ENCODE measurements at places on chromosomes 2 and 18. TPM values are rescaled to one million over a fixed set of nuclear protein-coding genes. Genes with fewer than 3 reads are reported as not detected.

The LYPD6B gene
- total RNA-seq, result 1.1 TPM

The INPP5D gene
- 14.7 TPM for total RNA-seq

DNA sequence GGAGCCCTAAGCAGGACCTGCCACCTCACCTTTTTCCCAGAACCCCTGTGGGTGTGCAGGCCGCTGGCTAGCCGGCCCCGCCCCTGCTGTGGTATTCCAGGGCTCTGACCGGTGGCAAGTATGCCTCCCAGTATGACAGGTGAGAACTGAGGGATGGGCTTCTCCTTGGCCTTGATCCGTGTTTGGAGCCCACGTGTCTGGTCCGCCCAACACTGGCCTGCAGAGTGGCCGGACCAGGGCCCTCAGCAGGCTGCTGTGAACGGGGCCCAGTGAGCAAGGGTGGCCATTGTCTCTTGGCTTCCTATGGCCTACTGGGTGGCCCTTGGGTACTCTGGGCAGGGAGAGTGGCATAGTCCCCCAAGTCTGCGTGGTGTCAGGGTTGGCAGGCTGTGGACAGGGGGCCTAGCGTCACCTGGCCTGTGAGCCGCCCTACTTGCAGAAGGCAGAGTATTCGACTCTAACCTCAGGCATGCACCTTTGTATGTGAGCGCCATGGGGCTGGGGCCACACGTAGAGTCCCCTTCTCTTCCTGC, 1.8 kb downstream of the RNPEPL1 start:
- no peak overlapping the region for H3K27ac ChIP-seq
- H3K4me3 ChIP-seq, result no peak overlapping the region
- no peak for DNase-seq
- H3K36me3 ChIP-seq, result no peaks in the 10 kb centered on the region
- peaks cover 24% of the 10 kb centered on the region for H3K4me1 ChIP-seq

The PIK3C3 gene
- 106 TPM for total RNA-seq

The CD28 gene
- not detected for total RNA-seq

DNA sequence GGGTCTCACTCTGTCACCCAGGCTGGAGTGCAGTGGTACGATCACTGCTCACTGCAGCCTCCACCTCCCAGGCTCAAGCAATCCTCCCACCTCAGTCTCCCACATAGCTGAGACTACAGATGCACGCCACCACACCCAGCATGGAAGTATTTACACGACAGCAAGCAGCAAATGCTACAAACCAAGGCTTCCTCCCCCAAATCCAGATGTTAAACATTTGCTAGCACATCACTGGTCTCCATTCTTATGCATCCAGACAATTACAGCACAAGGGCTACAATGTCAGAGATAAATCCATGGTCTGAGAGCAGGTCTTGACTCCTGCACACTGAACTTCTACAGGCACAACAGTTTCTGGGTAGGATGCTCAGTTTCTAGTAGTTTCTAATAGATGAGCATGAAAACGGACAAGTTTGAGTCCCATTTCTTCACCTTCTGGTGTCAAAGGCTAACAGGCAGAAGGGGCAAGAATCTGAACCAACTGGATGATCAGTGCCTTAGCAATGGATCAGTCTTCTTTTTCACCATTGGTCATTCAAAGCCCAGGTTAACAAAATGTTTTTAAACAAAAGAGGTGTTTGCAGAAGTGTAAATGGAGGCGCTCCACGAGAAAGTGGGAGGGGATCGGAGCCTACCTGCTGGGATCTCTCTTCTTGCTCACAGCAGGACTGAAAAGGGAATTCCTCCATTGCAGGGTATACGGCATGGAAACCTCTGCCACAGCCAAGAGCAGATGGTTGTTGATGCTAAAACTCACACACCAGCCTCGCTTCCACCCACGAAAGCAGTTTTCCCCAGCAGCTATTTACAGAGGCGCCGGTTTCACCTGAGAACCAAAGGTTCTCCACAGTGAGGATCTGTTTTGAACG, 135.0 kb upstream of the ARL4C start:
- H3K27me3 ChIP-seq, result no peaks in the 10 kb centered on the region
- no peak for DNase-seq
- no peak overlapping the region for H3K4me3 ChIP-seq
- H3K27ac ChIP-seq, result peak overlapping the region; percentile 60

DNA sequence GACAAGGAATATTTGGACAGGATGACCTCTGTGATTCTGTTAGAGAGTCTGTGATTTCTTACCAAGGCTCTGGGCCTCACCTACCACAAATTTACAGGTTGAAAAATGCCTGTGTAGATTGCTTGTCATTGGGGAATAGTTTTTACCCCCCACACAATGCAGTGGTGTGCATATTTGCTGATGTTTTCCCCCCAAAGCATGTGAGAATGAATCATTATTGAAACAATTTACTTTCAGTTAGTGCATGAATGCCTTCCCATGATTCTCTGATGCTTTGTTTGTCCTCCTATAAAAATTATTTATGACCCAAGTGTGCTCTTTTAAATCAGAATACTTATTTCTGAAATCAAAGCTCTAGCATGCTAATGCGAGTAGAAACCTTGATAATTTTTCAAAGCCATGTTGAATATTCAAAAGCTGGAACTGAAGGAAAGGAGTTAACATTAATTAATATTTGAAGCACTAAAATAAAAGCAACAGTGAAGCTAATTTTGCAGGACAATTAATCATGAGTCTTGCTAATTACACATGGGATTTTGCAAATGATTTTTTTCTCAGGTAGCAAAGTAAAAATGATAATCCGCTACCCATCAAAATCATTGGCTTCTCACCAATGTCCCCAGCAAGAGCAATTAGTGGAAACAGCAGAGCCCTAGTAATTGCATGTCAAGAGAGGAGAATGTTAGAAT, 361.2 kb upstream of the HNRNPA3 start:
- no peak for DNase-seq
- no peaks in the 10 kb centered on the region for H3K4me1 ChIP-seq
- no peak overlapping the region for H3K27ac ChIP-seq
- H3K36me3 ChIP-seq, result no peaks in the 10 kb centered on the region
- H3K27me3 ChIP-seq, result no peaks in the 10 kb centered on the region
- no peak overlapping the region for H3K4me3 ChIP-seq

- no peak overlapping the region for H3K27ac ChIP-seq
- no peak for DNase-seq
- H3K27me3 ChIP-seq, result no peaks in the 10 kb centered on the region
- no peaks in the 10 kb centered on the region for H3K4me1 ChIP-seq
Measured at GRCh38 chr2:146615778-146616177, 1229.1 kb upstream of the ACVR2A start.

GRCh38 chr18:69267895-69268294, 132.8 kb upstream of the DOK6 start:
- H3K4me1 ChIP-seq, result no peaks in the 10 kb centered on the region
- H3K27me3 ChIP-seq, result no peaks in the 10 kb centered on the region
- no peak overlapping the region for H3K27ac ChIP-seq

DNA sequence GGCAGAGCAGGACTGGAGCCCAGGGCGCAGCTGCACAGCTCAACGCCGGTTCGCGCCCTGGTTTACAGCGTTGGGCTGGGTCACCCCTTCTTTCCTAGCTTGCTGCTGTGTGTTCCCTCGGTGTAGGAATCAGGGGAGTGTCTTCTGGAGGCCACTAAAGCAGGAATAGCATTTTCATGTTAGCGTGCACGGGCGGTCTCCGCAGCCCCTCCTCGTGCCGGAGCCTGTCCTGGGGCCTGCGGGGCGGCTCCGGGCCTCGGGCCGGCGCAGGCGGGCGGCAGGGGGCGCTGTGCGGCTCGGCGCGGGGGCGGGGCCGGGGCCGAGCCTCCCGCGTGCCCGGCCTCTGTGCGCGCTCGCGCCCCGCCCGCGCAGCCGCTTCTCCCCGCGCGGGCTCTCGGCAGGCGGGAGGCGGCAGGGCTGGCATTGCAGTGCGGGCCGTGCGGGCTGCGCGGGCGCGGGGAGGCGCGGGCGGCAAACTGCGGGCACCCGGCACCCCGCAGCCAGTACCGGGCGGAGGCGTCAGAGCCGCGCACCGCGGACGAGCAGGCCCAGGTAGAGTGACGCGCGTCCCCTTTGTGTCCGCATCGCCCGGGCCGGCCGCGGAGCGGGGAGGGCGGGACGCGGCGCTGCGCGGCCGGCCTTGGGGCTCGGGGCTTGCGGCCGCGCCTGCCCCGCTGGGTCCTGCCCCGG, at the start of gene RNF144A:
RNF144A (plus strand) TSS at position 342 of the 690 bp plus-strand sequence. CDS start 79,515 bp downstream, outside the sequence.
- peaks cover 3% of the 10 kb centered on the region for H3K4me1 ChIP-seq
- peak within 1 kb of the TSS; percentile 61 for H3K4me3 ChIP-seq
- no peak for DNase-seq
- no peaks in the 10 kb centered on the region for H3K36me3 ChIP-seq

DNA sequence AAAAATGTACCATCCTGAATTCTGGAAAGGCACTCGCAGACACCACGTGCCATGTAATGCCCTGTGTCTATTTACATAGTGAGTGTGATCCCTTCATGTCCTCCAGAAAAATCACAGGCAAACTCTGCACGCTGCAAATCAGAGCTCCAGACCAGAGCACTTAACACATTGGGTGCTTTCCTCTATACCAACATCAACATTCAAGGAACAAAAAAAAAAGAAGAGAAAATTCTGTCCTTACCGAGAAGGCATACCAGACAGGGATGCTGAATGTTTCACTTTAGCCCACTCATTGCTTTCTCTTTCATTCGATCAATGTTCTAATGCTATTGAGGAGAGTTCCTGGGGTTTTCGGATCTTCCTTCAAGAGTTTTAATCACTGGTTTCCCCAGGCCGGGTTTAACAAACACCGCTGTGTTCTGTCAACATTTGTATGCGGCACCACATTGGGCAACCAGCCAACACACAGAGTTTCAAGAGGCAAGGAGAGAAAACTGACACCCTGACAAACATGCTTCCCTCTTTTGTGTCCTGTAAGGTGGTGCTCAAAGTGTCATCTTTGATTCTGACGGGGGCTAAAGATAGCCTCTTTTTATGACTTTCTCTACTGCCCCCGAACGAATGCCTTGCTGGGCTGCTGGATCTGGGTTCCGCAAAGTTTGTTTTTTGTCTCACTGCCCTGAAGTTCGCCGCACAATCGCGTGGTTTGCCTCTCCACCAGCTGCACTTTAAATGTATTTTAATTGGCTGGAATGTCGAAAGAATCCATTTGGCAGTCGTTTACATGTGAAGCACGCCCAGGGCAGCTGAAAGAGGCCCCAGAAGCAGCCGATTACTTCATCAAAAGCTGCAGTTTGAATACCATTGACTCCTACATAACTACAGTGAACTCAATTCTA, 106.4 kb upstream of the NCKAP5 start:
- H3K27me3 ChIP-seq, result no peaks in the 10 kb centered on the region
- H3K4me1 ChIP-seq, result peaks cover 42% of the 10 kb centered on the region
- H3K27ac ChIP-seq, result peak overlapping the region; percentile 80
- H3K36me3 ChIP-seq, result no peaks in the 10 kb centered on the region
- DNase-seq, result peak; percentile 87
- H3K4me3 ChIP-seq, result peak overlapping the region; percentile 63

DNA sequence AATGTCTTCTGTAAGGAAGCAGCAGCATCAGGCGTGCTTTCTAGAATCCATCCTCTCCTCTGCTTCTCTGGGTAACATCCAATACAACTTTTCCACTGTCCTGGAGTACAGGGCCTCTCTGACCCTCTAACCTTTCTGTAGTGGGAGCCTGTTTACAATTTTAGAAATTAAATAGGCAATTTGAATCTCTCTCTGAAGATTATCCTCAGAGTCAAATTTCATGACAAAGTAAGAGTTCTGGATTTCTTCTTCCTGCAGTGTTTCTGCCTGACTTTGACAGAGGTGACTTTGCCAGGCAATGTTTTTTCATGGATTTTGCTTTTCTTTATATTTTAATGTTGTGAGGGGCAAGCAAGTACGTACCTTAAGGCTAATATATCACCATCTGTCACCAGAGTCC, 558.4 kb downstream of the PARD3B start:
- DNase-seq, result no peak
- no peaks in the 10 kb centered on the region for H3K27me3 ChIP-seq
- H3K36me3 ChIP-seq, result no peaks in the 10 kb centered on the region
- H3K4me1 ChIP-seq, result no peaks in the 10 kb centered on the region
- H3K4me3 ChIP-seq, result no peak overlapping the region
- no peak overlapping the region for H3K27ac ChIP-seq

GRCh38 chr2:233006648-233007047, 6.4 kb downstream of the NGEF start:
- H3K27me3 ChIP-seq, result peaks cover 2% of the 10 kb centered on the region
- H3K27ac ChIP-seq, result no peak overlapping the region
- no peak overlapping the region for H3K4me3 ChIP-seq
- no peak for DNase-seq
- no peaks in the 10 kb centered on the region for H3K4me1 ChIP-seq
- H3K36me3 ChIP-seq, result no peaks in the 10 kb centered on the region

DNA sequence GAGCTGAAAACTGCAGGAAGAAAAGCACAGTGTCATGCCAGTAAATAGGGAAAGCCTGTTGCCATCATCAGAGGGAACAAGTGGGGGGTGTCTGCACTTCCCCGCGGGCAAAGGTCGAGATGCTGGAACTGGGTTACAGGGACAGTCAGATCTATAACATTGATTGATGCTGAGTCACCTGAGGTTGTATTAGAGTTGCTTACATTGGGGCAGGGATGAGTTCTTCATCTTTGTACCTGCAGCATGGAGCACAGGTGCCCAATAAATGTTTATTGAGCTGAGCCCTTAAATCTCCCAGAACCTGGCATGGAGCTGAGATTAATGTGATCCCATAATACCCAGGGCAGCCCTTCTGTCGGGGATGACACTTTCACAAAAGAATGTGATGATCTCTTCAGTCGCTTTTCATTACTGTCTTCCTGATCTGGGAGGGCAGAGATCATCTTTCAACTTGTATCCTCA, 5.9 kb upstream of the RNF152 start:
- H3K27ac ChIP-seq, result no peak overlapping the region
- peaks cover 13% of the 10 kb centered on the region for H3K4me1 ChIP-seq
- H3K36me3 ChIP-seq, result no peaks in the 10 kb centered on the region
- no peak overlapping the region for H3K4me3 ChIP-seq
- no peaks in the 10 kb centered on the region for H3K27me3 ChIP-seq
- DNase-seq, result no peak
